ENCODE measurements at places on chromosomes 2 and 18.
A peak's percentile ranks its signal among the peaks of the same experiment; 100 is the strongest.

GRCh38 chr2:241386519-241386918 is 30.4 kb downstream of the FARP2 start:
- DNase-seq, result peak; percentile 49

GRCh38 chr2:236871500-236872001 is 214.1 kb upstream of the COPS8 start:
- DNase-seq, result peak; percentile 4

DNA sequence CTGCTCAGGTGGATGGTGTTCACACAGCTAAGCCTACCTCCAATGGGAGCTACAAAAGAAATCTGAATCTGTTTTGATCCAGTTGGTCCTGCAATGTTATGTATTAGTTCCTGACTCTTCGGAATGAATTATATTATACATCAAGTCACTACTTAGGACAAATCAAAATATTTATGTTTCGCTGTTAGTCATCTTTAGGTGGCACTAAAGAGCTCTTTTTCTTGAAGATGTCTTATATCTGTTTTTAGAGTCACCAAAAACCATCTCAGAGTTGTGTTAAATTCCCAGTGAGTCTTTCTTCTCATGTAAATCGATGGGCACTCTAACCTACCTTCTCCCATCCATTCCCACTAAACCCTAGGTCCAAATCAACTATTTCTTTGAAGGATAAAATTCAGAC is 2.2 kb downstream of the DNER start:
- peak; percentile 7 for DNase-seq

- DNase-seq, result no peak
These were observed 672.6 kb upstream of the GYPC start for GRCh38 chr2:125983364-125983763.

- DNase-seq, result no peak
These were observed 97.7 kb downstream of the CAPN13 start for GRCh38 chr2:30709516-30709915.

DNA sequence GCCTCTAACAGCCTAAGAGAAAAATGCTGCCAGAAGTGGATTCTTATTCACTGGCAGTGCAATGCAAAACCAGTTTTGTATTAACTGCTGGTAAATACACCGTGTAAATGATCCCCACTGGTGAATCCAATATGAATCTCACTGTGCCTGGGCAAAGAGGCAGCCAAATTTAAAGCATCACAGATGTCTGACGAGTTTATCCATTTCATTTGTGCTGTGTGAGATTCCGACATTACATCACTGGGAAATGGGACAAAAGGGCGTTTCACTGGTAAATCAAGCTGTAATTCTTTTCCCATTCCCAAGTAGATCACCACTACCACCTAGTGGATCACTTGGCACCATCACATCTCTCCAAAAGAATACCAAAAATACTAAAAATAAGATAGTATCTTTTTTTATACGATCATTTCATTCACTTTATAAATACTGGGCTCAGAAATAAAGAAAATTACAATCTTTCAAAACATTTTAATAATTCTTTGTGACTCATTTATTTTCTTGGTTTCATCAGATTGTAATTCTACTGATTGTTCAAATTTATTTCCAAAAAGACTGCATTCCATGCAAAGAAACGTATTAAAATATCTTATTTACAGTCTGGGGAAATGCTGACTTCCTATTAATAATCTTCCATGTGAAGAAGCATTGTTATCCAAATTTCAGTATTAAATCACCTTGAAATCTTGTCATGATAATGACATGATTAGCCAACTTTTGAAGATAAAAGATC is 125.6 kb downstream of the GRB14 start:
- peak; percentile 20 for DNase-seq

- no peak for DNase-seq
These were observed 102.2 kb downstream of the CAPN13 start for GRCh38 chr2:30705056-30705455.

- no peak for DNase-seq
These were observed 111.6 kb downstream of the ATL2 start for GRCh38 chr2:38265461-38265860.

DNA sequence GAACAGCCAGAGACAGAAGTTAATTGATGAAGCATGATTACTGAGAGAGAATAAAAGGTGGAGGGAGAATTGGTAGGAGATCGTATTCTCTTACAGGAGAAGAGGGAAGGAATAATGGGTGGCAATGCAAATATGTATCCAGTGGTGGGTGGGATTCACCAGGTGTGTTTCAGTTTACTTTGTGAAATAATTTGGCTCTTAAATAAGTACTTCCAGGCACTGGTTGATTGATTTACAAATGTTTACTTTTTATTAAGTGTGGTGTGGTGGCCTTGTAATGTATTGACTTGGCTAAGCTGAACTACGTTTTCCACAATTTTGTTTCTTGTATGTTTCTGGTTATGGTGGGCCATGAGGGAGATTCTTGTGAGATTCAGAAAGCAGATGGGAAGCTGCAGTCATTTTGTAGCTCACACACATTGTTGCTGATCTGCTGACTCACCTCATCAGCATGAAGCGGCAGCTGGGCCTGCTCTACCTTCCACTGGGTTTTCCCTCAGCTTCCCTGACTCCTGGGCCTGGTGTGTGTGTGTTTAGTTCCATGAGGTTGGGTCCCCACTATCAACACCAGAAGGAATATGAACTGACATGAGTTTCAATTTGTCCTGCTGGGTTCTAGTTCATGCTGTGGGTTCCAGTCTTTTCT is 32.6 kb downstream of the MYL12B start:
- DNase-seq, result no peak
